ENCODE measurements at places on chromosomes 7 and 10.
A peak's percentile ranks its signal among the peaks of the same experiment; 100 is the strongest.

DNA sequence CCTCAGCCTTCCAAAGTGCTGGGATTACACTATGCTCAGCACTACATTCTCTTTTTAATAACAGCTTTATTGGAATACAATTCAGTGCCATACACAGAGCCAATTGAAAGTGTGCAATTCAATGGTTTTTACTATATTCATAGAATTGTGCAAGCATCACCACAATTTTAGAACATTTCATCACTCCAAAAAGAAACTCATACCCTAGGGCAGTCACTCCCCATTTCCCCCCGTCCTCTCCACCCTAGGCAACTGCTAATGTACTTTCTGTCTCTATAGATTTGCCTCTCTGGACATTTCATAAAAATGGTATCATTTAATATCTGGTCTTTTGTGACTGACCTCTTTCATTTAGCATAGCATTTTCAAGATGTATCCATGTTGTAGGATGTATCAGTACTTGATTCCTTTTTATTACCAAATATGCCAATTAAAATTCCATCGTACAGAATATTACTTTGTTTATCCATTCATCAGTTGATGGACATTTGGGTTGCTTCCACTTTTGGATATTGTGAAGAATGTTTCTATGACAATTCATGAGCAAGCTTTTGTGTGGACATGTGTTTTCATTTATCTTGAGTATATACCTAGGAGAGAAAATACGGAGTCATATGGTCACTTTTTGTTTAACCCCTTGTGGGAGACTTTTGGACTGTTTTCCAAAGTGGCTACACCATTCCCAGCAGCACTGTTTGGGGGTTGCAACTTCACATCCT lies 6.3 kb upstream of the XPNPEP1 start:
- DNase-seq: no peak

DNA sequence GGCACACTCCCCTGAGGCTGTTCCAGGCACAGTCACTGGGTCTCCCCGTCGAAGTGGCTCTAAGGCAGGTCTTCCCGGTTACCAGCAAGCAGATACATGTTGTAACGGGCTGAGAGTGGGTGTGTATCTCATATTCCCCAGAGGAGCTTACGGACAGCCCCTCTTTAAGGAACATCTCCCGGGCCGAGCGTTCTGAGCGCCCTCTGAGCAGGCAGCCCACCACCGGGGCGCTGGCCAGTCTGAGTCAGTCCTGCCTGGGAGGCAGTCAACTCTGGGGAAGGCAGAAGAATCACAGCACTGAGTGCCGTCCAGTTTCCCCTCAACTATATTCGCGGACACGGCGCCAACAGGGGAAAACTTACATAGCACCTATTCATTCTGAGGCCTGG lies 117.4 kb downstream of the LHPP start:
- no peak for DNase-seq

GRCh38 chr7:148395352-148395811 lies 195.2 kb upstream of the C7orf33 start:
- DNase-seq: no peak

- peak; percentile 47 for DNase-seq
These were observed 106.2 kb downstream of the DLG5 start for GRCh38 chr10:77820349-77820748.

GRCh38 chr10:12914111-12914510 lies 87.4 kb downstream of the CCDC3 start:
- no peak for DNase-seq

DNA sequence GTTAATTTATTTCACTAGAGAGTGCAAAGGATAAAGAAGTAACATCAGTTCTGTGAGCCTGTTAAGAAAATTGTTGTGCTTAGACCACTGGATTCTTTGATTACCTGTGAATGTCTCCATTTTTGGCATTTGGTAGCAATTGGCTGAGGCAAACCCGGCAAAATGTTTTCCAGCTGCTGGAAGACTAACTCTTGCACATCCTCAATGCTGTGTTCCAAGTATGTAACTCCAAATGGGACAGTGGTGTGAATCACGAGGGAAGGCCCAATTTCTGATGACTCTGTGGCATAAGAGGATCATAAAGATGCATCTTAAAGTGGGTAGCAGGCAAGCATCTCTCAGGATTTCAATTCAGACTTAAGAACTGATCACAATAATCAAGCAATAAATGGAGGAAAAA lies 268.8 kb downstream of the RNLS start:
- no peak for DNase-seq

- DNase-seq: no peak
These were observed 132.5 kb downstream of the PARD3 start for GRCh38 chr10:34682580-34682979.

GRCh38 chr7:128938544-128939074 lies 882 bp downstream of the IRF5 start:
- peak; percentile 30 for DNase-seq

DNA sequence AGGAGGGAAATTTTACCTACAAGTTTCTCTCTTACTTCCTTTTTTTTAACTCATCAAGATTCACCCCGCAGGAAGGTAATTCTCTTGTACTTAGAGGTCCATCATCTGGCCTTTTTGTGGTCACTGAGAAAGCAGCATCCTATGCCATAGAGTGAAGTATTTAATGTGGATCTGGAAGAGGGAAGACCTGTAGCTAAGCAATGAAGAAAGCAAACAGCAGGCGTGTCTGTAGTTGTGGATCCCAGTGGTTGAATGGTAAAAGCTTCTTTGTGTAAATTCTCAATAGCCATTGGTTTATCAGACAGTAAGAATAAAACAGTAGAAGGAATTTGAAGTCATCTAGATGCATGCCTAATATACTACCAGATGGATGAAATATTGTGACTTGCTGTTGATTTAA lies 196.4 kb downstream of the ANKRD7 start:
- no peak for DNase-seq

DNA sequence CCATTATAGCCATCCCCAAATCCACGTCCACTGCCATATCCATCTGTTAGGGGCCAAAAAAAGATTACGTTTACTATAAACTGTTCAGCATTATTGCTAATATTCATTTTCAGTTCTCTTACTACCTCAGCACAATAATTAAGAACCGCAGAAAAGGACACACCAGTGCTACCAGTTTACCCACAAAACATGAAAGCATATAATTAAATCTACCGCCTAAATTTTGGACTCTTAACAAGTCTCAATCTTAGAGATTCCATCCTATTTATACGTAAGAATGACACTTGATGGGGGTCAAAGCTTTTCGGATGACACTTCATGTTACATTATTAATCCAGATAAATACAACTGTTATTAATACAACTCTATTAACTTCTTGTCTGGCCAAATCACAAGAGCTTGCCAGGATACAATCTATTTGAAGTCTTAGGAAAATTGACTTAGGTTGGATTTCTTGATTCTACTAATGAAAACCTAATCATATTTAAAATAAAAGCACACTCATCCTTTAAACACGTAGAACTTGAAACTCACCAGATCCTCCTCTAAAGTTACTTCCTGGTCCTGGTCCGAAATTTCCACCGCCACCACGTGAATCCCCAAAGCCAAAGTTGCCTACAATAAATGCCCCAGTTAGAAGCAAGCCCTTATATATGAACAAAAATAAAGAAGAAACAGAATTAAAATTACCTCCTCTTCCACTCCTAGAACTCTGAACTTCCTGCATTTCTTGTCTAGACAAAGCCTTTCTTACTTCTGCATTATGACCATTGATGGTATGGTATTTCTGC lies 4.5 kb downstream of the HNRNPA2B1 start:
- no peak for DNase-seq

GRCh38 chr10:49058463-49059255 lies 56.7 kb downstream of the VSTM4 start:
- DNase-seq: no peak

DNA sequence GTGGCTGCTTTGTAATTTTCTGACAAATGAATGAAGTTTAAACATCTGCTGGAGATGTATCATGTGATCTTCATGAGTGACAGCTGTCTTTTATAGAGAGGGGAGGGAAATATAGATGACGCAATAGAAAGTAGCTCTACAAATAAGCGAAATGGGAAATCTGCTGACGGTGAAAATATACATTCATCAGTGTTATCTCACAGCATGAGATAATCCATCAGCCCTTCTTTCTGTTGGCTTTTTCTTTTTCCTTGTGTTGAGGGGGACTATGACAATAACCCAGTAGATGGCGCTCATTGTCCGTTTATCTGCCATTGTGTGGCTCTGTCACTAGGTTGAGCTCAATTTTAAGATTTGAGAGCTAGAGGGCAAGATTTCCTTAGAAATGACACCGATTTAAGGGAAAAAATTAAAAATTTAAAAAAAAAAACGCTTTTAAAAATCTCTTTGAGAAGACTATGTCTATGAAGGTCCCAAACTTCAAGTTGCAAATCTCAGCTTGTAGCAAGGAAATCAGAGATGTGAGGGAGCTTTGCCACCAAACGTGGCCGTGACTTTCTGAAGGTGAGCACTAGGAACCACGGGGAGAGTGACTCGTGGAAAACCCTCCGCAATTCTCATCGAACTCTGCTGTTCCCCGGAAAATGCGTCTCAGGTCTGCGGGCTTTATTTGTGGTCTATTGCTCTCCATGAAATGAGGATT lies 114.6 kb upstream of the SFMBT2 start:
- DNase-seq: peak; percentile 81

DNA sequence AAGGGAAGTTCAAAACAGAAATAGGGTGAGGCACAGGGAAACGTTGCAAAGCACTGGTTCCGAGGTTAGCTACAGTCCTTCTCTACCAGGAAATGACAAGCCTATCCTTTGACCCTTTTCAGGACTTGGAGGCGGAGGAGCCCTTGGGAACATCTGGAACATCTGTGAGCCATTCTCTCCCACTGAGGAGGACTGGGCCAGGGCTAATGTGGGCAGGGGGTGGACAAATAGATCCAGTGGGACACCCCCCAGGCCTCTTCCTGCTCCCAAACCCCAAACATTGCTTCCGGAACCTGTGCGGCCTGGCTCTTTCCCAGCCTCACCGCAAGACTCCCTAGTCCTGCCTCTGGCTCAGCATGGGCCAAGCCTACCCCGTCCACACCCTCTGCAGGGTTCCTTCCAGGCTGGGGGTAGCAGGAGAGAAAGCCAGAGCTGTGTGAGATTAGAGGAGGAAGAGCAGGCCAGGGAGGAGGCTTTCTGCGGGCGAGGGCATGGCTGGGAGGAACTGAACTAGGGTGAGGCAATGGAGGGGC lies 36.5 kb downstream of the GHRHR start:
- no peak for DNase-seq
